Osteoblast (primary cell): ENCODE measurements at places on chromosomes 13 and 19. TPM values are rescaled to one million over a fixed set of nuclear protein-coding genes. Genes with fewer than 3 reads are reported as not detected.
A peak's percentile ranks its signal among the peaks of the same experiment; 100 is the strongest.

KLK12 gene
- total RNA-seq: not detected in 2 replicates

CEACAM8 gene
- not detected in 2 replicates for total RNA-seq

ZNF208 gene
- total RNA-seq: 1.2 and 1.4 TPM in 2 replicates

SIAH3 gene
- not detected in 2 replicates for total RNA-seq

MISP3 gene
- total RNA-seq: 0.59 and 1.1 TPM in 2 replicates

CPB2 gene
- not detected in 2 replicates for total RNA-seq

DNA sequence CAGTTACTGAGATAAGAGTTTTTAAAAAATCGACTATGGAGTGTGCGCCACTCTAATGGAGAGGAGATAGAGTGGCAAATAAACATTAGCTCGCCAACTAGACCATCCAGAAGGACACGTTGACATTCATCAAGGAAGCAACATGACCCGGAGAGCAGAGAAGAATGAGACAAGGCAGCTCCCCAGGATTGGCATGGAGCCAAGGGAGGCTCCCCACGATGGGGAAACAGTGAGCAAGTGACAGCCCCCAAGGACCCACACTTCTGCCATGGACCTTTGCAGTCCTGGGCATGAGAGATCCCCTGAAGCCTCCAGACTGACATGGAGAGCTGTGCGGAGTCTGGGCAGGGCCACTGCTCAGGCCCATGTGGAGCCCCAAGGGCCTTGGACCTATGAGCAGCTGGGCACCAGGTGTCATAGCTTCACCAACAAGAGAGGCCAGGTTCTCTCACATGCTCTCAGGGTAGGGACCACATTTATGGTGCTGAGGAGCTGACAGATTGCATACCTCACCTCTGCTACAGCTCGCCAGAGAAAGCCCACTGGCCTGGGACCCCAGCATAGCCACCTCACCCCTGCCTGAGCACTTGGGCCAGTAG lies 6.7 kb downstream of the SIGLEC6 start:
- DNase-seq: peak; percentile 1

DNA sequence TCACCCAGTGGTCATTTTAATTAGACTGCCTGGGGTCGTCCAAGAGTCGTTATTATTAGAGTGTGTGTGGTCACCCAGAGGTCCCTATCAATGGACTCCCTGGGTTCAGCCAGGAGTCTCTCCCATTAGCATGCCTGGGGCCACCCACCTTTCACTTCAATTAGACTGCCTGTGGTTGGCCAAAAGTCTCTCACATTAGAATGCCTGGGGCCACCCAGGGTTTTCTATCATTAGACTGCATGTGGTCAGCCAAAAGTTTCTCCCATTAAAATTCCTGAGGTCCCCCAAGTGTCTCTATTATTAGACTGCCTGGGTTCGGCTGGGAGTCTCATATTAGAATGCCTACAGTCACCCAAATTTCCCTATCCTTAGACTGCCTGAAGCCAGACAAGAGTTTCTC lies 1472.6 kb downstream of the UQCRFS1 start:
- DNase-seq: no peak

GRCh38 chr13:45325806-45326205 lies 15.2 kb downstream of the TPT1 start:
- DNase-seq: peak; percentile 86

GRCh38 chr19:4100647-4101495 lies 23.1 kb downstream of the MAP2K2 start:
- peak; percentile 84 for DNase-seq

- DNase-seq: peak; percentile 49
Measured at GRCh38 chr19:16069813-16070365, 6.4 kb upstream of the TPM4 start.

DNA sequence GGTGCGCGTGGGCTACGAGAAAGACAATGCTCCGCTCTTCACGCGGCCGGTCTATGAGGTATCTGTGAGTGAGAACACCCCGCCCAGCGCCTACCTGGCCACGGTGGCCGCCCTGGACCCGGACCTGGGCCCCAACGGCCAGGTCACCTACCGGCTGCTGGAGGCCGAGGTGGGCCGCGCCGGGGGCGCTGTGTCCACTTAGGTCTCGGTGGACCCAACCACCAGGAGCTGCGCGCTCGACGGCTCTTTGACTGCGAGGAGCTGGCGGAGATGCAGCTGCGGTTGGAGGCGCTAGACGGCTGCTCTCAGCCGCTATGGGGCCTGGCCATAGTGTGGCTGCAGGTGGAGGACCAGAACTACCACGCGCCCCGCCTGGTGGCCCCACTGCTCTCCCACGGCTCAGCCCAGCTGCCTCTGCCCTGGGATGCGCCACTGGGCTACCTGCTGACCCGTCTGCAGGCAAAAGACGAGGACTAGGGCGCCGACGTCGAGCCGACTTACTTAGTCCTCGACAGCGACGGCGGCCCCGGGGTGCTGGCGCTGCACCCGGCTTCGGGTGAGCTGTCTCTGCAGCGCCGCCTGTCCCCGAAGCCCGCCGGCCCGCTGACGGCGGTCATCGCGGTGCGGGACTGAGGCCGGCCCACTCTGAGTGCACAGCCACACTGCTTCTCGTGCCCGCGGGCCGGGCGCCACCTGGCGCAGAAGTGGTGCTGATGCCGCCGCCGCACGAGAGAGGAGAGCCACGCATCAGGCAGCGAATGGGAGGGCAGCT lies 173.0 kb downstream of the OLFM4 start:
- peak; percentile 58 for DNase-seq

GRCh38 chr19:45578861-45579260 lies 5.7 kb downstream of the OPA3 start:
- DNase-seq: no peak

GRCh38 chr19:11014403-11014911 lies 53.6 kb downstream of the SMARCA4 start:
- peak; percentile 42 for DNase-seq

GRCh38 chr19:44796701-44797115 lies 12.2 kb upstream of the BCAM start:
- DNase-seq: peak; percentile 83

DNA sequence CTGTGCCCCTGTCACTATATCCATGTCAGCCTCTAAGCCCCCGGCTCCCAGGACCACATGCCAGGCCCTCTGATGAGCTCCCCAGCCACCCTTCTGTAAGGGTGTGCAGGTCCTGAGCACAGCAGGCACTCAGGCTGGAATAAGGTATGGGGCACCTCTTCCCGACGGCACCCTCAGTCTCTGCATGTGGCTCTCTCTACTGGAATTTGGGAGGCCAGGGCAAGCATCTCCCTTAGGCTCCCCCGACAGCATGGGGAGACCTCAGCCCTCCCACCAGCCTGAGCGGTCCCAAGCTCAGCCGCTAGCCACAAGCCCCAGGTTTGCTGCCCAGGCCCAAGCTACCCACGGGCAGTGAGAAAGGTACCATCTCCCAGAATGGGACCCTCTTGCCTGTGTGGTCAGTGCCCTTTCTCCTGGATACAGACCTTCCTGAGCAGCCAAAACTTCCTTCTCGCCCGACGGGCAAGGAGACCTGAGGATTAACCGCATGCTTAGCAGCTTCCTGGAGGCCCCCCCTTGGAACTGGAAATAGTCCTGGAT lies 22.5 kb upstream of the C19orf12 start:
- DNase-seq: no peak

GRCh38 chr19:19371059-19371458 lies 34.4 kb upstream of the GATAD2A start:
- DNase-seq: no peak

DNA sequence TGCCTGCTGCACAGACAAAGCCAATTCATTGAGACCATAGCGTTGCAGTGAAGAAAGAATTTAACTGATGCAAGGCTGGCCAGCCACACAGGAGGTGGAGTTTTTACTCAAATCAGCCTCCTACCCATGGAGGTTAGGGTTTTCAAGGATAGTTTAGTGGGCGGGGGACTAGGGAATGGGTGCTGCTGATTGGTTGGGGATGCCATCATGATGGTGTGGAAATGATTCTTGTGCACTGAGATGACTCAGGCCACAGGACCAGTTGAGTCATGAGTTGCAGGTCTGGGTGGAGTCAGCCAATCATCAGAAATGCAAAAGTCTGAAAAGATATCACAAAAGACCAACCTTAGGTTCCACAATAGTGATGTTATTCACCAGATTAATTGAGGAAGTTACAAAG lies 359.6 kb downstream of the FOXO1 start:
- no peak for DNase-seq
